ENCODE measurements at places on chromosomes 4 and X. TPM values are rescaled to one million over a fixed set of nuclear protein-coding genes. Genes with fewer than 3 reads are reported as not detected.

GRCh38 chr4:11297627-11298026 lies 131.1 kb downstream of the HS3ST1 start:
- DNase-seq: no peak

DNA sequence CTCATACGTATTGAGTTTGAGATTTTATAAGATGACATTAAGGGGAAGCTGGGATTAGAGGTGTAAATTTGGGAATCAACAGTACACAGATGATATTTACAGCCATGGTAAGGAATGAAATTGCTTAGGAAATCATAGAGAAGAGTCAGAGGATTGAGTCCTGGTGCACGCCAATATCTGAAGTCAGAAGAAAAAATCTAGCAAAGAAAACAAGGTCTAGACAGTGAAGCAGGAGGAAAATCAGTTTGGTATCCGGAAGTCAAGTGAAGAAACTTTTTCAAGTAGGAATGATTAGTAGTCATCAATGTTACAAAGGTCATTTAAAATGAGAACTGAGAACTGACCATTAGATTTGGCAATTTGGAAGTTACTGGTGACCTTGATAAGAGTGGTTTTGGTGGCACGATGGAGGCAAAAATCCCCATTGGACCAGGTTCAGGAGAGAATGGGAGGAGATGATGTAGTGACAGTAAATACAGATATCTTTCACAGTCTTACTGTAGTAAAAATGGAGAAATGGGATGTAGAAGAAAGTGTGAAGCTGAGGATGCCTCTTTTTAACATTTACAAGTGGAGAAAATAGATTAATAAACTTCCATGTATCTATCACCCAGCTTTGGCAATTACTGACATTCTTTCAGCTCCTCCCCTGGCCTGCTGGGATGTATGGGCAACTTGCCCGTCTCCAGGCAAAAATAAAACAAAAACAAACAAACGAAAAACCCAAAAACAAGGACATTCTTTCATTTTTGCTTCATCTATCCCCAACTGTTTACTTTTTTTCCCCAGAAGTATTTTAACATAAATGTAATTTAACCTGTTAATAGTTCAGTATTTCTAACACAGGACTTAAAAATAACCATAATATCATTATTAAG lies 11.4 kb upstream of the GPR34 start:
- DNase-seq: no peak

DNA sequence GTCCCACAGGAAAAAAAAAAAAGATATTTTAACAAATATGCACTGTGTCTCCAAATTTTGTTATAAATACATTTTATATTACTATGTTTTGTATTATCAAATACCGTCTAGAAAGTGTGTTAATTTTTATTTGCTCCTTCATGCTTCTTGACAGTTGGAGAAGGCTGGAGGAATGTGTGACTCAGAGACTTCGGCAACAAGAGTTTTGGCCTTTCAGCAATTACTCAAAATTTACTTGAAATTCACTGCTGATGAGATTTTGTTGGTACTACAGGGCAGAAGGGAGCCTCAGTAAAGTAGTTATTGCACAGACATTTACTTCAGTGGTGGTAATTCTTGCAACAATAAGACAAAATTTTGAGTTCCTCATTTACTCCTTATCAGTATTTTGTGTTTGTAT lies 2164.0 kb downstream of the PCDH7 start:
- peak; percentile 12 for DNase-seq

GRCh38 chrX:19805046-19805690 lies 82.2 kb downstream of the SH3KBP1 start:
- no peak for DNase-seq

DNA sequence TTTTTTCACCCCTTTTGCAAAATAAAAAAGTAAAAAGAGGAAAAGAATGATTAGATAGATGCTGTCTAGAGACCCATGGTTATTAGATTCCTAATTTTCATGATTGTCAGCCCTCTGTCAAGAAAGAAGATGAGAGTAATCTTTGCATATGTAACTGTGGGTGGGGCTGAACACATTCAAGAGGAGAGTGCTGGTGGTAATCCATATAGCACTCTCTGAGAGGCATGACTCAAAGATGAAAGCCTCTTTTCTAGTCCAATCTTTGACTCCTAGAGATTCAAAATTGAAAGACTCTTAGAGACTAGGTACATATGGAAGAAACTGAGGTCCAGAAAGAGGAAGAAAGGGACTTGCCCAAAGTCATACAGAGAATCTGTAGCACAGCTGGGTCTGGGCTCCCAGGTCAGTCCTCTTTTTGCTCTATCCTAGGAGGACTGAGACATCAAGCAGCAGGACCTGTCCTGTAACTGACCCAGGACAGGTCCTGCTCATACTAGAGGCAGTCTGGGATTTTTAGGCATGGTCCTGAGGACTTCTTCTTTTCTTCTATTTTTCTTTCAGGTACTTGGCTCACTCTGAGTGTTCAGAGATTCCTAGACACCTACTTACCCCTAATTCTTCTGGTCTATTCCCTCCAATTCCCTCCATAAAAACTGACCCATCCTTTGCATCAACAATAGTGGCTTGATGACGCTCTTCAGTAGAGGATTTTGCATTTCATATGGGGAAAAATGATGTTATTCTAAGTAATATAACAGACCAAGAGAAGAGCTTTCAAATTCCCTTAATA lies 23.8 kb downstream of the VSIG4 start:
- no peak for DNase-seq

DNA sequence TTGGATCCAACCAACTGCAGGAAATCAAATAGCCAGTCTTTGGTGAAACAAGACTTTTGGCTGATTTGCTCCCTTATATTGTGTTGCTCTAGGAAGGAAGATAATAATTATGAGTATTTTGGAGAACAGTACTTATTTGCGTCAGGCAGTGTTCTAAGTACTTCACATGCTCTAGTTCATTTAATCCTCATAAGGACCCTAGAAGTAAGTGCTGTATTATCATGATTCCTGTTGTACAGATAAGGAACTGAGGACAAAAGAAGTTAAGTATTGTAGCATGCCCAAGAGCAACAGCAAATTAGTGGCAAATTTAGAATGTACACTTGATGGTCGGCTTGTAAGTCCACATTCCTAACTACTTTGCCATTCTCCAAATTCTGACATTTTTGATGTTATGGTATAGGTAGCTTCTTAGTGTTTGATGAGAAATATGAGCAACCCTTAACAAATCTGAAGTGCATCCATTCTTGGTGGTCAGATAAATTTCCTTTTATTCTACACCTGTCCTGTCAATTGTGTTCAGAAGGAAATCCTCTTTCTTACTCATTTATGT lies 72.0 kb downstream of the SPRY1 start:
- DNase-seq: no peak

DNA sequence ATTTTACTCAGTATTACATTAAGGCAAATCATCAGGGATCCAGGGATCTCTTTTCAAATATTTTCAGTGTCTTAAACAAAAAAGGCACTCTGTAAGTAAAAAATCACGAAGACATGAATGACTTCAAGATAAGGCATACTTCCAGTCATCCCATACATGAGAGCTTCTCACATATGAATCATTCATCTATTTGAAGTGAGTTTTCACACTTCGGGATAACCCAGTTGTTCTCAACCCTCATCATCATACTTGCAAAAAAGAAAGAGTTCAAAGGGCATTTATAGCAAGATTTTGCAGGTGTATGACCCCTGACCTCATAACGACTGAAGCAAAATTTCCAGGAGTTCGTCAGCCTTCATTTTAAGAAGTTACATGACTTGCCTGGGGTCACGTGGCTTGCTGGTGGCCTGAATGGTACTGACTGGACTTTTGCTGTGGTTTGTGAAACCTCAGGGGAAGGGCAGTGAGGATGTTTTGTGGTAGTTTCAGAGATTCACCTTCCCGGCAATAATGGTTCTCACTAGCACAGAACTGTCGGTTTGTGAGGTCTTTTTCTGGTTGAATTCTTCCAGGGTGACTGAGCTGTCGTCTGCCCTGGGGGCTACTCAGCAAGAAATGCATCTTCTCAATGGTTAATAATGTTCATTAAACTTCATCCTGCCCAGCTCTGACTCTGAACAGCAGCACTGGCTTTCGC lies 115.8 kb upstream of the SHISA3 start:
- peak; percentile 47 for DNase-seq

GRCh38 chrX:104432321-104432720 lies 133.7 kb upstream of the IL1RAPL2 start:
- peak; percentile 15 for DNase-seq

DNA sequence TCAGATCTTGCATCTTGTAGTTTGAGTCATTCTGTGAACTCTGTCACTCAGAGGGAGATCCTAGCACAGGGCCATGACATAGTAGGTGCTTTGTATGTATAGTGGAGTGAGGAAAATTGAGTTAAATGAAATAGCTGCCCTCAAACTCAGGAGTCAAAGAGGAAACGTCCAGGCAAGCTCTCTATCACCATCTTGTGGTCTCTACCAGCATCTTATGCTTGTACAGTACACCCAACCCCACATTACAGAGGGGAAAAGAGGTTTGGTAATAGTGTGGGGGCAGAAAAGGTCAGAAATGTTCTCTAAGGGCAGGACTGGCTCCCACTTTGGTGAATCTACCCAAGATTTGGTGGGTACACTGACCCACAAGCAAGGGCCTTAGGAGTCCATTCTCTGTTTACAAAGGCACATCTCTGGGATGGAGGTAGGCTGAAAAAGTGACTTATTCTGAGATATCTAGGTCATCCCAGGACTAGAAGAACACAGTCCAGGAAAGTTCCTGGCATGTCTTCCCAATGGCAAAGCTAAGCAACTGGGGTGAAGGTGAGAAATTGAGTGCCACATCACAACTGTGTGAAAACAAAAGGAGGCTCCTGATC lies 131.8 kb downstream of the OR13H1 start:
- DNase-seq: no peak

GRCh38 chrX:15973299-15973698 lies 118.7 kb upstream of the AP1S2 start:
- peak; percentile 27 for DNase-seq

Gene NKX3-2
- total RNA-seq: not detected

- DNase-seq: no peak
Observed at GRCh38 chrX:146189371-146189770, 371.7 kb downstream of the SLITRK2 start.

DNA sequence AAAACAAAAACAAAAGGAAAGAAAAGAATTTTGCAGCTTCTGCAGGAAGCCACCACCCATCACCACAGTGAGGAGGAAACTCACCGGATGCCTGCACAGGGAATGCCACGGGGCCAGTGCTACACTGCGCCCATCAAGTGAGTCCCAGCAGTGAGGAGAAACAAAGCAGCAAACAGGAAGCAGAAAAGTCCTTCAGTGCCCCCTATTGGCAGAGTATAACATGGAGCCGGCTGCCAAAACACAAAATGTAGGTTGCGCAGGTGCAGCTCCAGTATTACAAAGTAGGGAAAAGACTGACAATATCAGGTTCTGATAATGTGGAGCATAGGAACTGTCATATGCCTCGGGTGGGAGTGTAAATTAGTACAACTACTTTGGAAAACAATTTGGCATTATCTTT lies 23.3 kb upstream of the SCML2 start:
- no peak for DNase-seq

Gene MGAT4D
- total RNA-seq: not detected

Gene TASL
- total RNA-seq: not detected

DNA sequence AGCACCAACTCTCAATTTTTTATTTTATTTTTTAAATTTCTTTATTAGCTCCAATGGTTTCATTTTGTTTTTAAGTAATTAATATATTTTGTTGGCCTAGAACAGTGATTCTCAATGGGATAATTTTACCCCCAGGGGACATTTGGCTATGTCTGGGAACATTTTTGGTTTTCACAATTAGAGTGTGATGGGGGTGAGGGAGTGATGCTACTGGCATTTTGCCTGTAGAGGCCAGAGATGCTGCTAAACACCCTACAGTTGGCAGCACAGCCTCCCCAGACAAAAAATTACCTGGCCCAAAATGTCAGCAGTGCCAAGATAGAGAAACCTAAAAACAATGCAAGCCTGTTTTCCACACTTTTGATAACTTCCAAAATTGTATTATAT lies 64.6 kb downstream of the HHIP start:
- no peak for DNase-seq

GRCh38 chrX:137930533-137930932 lies 364.6 kb downstream of the ZIC3 start:
- DNase-seq: no peak

All from renal cortical epithelial cell (primary cell).